ENCODE measurements at places on chromosomes 12 and 14.

DNA sequence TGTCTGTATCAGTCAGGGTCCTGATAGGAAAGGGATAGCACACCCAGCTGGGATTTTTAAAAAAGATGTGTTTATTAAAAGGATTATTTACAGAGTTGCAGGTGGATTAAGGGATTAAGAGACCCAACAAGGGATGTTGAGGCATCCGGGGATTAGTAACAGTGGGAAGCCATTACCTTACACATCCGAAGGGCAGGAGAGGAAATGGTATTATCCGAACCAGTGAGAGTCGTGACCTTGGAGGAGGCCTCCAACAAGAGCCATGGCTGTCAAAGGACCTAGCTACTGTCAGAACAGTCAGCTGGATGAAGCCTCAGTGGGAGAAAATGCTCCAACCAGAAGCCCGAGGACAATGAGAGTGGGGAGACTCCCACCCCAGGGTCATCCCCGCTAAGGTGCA, 146.3 kb upstream of the KRAS start:
- DNase-seq = no peak

DNA sequence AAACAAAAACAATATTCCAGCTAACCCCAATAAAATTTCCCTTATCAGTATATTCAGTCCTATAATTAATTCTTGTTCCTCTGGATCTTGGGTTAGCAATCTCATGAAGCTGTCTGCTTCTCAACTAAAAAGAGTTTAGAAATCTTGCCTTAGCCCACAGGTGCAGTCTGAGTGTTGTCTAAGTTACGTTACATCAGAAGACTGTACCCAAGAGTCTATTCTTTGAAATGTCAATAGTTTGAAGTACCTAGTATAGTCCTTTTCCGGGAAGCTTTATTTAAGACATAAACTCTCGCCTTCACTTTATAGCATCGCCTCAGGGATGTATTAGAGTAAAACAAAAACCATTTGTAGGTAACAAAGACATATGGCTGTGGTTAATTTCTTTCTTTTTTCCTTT, 465.1 kb downstream of the FUT8 start:
- no peak for DNase-seq

GRCh38 chr14:100165376-100165775, 5.9 kb upstream of the DEGS2 start:
- DNase-seq = no peak

- peak; percentile 89 for DNase-seq
Observed at GRCh38 chr14:105481886-105482457, 4.7 kb upstream of the CRIP1 start.

All from fibroblast of skin of left quadriceps (primary cell).